ENCODE measurements at places on chromosomes 13 and 19.
A peak's percentile ranks its signal among the peaks of the same experiment; 100 is the strongest.

DNA sequence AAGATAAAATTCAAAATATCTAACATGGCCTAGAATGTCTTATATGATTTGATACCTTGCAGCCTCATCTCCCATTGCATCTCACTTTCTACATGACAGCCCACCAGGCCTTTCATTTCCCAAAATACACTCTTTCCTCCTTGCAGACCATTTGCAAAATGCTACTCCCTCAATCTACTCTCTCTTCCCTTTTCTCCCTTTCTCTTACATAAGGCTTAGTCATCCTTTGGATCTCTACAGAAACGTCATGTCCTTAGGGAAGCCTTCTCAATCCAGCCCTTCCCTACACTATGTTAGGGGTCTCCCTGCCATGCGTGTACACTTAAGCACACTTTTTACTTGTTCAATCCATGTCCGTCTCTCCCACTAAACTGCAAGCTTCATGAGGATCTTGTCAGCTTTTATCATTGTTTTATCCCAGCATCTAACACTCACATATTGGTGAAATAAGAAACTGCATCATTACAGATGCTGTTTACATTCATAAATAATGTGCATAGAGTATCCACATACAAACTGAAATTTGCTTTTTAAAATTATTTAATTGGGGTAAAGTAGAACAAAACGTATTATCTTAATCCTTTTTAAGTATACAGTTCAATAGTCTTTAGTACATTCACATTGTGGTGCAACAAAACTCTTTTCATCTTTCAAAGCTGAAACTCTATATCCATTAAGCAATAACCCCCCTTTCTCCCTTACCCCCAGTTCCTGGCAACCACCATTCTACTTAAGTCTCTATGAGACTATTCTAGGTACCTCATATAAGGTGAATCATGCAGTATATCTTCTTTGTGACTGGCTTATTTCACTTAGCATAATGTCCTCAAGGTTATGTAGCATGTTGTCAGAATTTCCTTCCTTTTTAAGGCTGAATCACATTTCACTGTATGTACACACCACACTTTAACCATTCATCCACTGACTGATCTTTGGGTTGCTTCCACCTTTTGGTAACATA is 11.5 kb upstream of the WBP4 start:
- no peak for DNase-seq

DNA sequence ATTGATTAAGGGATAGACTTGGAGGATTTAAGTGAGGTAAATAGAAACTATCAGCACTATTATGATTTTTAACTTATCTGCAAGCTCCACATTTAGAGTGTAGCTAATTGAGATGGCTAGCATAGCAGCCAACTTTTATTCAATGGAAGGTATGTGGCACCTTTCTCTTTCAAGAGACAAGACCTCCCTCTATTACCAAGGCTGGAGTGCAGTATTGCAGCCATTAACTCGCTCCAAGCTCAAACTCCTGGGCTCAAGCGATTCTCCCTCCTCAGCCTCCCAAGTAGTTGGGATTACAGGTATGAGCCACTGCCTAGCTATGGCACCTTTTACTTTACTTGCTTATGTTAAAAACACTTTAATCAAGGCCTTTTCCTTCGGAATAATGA is 8.2 kb downstream of the TPT1 start:
- DNase-seq, result no peak

GRCh38 chr13:46315491-46316075 is 71.5 kb downstream of the RUBCNL start:
- no peak for DNase-seq

GRCh38 chr13:21435687-21436151 is 23.4 kb downstream of the ZDHHC20 start:
- DNase-seq, result peak; percentile 65

DNA sequence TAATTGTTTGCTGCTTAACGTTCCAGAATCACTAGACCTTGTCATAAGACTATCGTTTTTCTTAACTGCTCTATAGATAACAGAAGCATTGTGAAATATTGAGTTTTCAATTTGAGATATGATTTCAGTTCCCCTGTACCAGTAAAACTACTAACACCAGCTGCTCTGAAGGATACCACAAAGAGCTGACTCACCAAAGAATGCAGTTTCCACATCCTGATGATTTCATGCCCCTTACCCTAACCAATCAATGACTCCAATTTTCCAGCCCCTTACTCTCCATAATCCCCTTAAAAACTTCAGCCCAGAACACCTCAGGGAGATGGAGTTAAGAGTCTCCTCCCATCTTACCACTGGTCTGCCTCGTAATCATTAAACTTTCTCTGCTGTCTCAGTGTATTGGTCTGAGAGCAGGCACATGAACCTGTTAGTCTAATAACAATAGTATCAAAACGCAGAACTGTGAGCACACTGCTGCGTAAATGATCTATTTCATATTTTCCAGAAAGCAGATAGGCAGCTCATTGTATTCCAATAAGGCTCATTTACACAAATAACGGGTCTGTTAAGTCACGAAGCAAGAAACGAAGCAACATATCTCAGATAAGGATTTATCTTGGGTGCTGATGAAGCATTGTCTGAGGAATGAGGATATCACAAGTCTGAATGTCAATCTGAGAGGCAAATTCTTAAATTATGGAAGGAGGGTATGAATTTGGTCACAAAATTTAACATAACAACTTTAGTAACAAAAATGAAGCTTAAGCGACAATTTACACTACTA is 14.1 kb upstream of the CCNA1 start:
- DNase-seq, result no peak

DNA sequence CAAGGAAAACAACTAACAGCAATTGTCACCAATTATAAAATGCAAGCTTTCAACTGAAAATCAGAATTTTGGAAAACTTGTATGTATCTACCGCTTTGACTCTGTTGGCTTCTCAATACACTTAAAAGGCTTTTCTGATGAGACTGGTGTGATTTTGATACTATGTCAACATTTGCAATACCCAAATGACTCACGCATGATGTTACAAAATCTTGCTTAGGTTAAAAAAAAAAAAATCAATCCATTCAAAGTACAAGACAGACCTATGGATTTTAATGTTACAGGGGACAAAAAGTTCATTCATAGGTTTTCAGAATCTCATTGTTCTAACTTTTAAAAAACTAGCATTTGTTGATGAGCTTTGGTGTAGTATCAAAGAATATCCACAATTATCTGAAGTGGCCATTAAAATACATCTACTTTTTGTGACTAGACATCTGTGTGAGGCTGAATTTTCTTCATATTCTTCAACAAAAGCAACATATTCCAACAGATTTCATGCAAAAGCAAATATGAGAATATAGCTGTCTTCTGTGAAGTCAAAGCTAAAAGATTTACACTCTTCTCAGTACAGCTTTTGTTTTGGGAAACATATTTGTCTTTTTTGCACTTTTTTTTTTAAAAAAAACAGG is 10.7 kb downstream of the ELF1 start:
- DNase-seq, result no peak

GRCh38 chr13:76833441-76833954 is 52.7 kb downstream of the KCTD12 start:
- DNase-seq, result no peak

DNA sequence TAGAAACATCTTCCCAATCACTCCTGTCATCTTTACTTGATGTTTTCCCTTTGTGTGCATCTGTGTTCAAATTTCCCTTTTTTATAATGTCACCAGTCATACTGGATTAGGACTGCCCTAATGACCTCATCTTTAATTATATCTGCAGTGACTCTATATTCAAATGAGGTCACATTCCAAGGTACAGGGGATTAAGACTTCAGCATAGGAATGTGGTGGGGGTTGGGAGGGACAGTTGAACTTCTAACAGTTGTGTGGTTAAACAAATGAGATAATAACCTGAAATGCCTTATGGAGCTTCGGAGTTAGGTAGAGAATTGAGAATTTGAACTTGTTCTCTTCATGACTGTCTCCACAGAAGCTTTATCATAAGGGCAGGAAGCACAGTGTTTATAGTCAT is 23.0 kb downstream of the PAN3 start:
- no peak for DNase-seq

DNA sequence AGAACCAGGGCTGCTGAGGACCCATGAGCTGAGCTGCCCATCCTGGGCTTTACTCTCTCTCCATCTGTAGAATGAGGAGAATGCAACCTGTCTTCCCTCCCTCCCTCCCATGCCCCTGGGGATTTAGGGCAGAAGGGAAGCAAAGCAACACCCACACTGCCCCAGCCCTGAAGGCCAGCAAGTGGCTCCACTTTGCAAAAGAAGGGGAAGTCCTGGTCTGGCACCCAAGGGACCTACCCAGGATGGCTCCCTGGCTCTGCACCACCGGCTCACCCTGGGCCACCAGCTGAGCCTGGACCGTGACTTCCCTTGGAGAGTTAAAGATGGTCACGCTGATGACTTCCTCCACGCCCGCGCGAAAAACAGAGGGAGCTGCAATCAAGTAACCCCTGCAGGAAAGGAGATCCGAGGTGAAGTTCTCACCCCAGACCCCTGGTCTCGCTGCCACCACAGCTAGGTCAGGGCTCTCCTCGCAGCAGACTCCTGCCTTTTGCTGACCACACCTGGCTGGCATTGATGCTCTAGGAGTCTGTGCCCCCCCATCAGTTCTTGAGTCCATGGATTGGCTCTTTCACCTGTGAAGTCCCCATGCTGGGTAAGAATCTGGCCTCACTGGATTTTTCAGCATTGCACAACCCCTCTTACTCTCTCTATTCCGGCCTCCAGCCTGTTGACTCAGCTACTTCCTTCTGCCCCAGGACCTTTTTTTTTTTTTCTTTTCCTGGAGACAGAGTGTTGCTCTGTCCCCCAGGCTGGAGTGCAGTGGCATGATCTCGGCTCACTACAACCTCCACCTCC is 4.6 kb downstream of the CPAMD8 start:
- no peak for DNase-seq

DNA sequence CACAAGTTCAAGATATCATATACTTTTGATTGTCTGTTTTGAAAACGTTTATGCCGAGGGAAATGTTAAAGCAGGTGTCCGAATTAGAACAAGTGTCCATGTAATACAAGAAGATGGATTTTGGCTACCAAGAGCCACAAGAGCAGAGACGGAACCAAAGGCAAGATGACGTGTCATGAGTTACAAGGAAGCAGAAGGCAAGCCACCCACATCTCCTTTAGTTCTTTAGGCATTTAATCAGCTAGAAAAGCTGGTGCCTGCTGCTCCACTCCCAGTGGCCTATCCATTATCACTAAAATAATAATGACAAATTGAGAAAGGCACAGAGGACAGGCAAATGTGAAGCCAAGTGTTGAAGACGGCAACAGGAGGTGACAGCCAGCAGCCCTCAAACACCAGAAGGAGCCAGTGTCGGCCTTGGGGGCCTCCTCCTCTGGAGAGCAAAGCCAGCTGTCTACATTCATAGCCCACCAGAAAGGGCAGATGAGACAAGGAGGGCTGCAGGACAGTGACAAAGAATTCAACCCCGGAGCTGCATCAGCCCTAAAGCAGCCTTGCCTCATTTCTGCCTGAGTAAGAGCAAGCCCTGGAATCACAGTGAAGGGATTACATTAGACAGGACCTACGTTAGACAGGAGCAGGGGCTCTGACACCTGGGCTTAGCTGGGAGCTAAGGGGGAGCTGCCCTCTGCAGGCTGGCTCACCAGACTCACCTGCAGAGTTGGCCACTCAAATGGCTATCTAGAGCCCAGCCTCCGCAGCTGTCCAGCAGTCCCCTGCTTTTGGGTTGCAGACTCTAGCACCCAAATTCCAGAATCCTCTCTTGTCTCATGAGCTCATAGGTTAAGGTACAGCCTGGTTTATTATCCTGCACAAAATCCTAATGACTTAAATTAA is 569.9 kb downstream of the UQCRFS1 start:
- DNase-seq, result no peak

- no peak for DNase-seq
These were observed 56.9 kb downstream of the MLLT1 start for GRCh38 chr19:6222884-6223283.

- DNase-seq, result no peak
These were observed 218.0 kb downstream of the IRS2 start for GRCh38 chr13:109568339-109568818.

- no peak for DNase-seq
These were observed 102.6 kb downstream of the DNAJC3 start for GRCh38 chr13:95779522-95779921.

GRCh38 chr19:31659897-31660210 is 310.6 kb upstream of the TSHZ3 start:
- DNase-seq, result no peak

- DNase-seq, result peak; percentile 26
These were observed 107.8 kb downstream of the RXFP2 start for GRCh38 chr13:31846961-31847752.

- no peak for DNase-seq
These were observed 543.1 kb upstream of the SLITRK5 start for GRCh38 chr13:87128036-87128435.

DNA sequence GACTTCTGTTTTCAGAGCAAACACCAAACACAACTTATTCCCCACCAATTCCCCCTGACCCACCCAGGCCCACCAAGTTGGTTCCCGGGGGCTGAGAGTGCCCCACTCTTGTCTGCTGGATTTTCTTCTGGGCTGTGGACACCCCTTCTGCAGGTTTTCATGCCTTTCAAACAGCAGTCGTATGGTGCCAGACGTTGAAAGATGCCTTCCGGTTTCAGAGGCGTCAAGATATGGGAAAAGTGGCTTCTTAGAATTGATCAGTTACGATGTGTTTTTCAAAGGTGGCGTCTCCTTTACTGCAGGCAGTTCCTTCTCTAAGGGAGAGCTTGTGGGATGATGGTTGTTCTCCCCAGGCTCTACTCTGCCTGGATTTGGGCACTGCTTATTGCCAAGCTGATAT is 12.7 kb downstream of the CLEC11A start:
- DNase-seq, result no peak

- peak; percentile 92 for DNase-seq
These were observed 5.1 kb upstream of the KRTDAP start for GRCh38 chr19:35495107-35496064.

DNA sequence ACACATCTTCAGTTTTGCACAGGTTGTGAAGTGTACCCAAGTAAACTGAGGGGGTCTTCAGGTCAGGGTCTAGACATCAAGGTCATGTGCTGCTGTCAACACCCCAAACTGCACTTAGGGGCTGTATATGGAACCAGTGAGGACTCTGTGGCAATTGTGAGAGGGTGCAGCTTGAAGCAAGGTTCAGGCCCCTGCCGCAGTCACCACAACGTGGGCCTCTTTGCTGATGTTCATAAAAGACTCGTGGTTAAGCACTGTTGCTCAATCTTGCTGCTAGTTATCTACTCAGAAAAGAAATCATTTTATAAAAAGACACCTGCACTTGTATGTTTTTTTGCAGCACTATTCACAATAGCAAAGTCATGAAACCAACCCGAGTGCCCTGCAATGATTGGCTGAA is 907.4 kb downstream of the UQCRFS1 start:
- DNase-seq, result no peak

DNA sequence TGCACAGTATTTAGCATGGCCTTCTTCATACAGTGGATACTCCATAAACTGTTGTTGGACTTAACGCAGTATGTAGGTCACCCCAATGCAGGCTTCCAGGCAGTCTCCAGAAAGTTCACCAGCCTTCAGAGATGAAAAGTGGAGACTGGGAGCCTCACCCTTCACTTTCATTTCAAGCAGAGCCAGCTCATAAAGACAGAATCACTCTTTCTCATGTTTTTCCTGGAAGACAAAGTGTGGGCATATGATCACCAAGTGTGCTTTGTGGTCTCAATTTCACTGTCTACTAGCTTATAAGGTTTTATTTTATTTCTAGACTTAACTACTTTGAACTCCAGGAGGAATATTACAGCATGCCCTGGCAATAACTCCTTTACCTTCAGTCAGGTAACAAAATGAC is 26.3 kb upstream of the TNFSF11 start:
- DNase-seq, result no peak

GRCh38 chr13:106621833-106622232 is 53.9 kb upstream of the ARGLU1 start:
- DNase-seq, result no peak
